ENCODE measurements at places on chromosomes 16 and 17. TPM values are rescaled to one million over a fixed set of nuclear protein-coding genes. Genes with fewer than 3 reads are reported as not detected.

DNA sequence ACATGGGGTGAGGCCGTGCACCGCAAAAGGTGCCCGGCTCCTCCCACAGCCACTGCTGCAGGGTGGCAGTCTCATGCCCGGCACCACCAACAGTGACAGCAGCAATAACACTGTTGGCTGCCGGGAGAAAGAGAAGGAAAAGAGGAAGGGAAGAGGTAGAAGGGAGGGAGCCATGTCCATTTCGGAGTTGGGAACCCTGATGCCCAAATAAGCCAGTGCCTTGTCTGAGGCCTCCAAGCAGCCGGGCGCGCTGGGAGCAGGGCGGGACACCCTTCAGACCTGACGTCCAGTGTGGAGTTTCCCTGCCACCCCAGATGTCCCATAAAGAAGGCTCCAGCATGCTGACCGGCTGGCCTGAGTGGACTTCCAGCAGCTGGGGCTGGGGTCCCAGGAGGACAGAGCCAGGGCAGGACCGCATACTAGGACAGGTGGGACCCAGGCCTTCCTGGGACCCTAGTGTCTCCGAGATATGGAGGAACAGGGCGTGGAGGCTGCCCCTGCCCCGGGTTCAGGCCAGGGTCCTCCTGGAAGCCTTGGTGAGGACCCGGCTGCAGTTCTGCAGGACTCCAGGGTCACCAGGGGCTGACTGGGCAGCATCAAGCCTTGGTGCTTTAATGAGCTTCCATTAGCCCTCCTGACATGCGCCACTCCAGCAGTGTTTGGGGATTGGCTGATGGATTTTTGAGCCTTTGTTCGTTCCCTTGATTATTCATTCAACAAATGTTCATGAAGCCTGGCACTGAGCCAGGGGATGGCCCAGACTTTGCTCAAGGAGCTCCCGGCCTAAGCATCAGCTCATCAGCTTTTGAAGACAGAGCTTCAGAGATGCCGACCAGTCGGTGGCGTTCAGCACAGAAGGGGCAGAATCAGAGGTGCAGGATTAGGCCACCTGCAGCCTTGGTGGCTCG, 223.6 kb upstream of the CIBAR2 start:
- H3K27ac ChIP-seq, result no peak overlapping the region
- H3K4me1 ChIP-seq, result peaks cover 9% of the 10 kb centered on the region
- no peaks in the 10 kb centered on the region for H3K36me3 ChIP-seq
- no peaks in the 10 kb centered on the region for H3K27me3 ChIP-seq
- DNase-seq, result no peak
- no peak overlapping the region for H3K4me3 ChIP-seq

DNA sequence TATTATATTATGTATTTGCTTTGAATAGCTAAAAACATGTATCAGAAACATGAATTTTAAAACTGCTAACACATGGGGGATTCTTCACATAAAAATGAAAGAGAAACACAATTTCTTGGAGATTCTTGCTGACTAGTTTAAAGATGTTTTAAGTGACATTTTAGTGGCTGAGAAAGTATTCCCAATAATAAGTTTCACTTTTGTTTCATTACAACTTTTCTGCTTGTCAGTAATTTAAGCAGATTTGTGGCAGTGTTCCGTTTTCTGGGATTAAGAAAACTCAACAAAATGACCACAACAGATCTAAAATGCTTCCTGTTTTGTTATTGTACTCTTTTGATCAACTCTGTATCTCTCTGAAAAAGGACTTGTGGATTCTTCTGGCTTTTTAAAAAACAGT, 75.9 kb downstream of the NLK start:
- no peak overlapping the region for H3K4me3 ChIP-seq
- no peak overlapping the region for H3K27ac ChIP-seq
- H3K27me3 ChIP-seq, result no peaks in the 10 kb centered on the region
- no peak for DNase-seq
- no peaks in the 10 kb centered on the region for H3K36me3 ChIP-seq
- peaks cover 2% of the 10 kb centered on the region for H3K4me1 ChIP-seq

Gene TBC1D3L
- 13.3 TPM for total RNA-seq

DNA sequence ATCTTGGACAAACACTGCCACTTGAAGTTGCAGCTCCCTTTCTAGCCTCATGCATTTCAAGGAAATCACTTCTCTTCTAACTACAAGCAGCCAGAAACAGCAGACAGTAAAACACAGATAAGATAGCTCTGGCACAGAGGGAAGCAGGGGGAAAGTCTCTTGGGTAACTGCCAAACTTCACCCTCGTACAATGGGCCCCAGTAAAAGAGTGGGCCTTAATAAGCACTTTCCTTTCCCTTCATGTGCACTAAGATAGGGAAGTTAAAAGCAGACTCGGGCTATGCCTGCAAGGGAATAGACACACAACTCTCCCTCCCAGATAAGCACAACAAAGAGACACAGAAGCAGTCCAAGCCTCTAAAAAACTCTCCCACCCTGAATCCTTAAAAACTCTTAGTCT, 4.2 kb upstream of the KRTAP4-5 start:
- H3K4me1 ChIP-seq, result no peaks in the 10 kb centered on the region
- no peak overlapping the region for H3K27ac ChIP-seq
- H3K36me3 ChIP-seq, result no peaks in the 10 kb centered on the region
- no peak overlapping the region for H3K4me3 ChIP-seq
- no peak for DNase-seq

Gene DNAI2
- total RNA-seq, result not detected

GRCh38 chr16:12349936-12350850, 373.7 kb downstream of the SNX29 start:
- no peak overlapping the region for H3K27ac ChIP-seq
- H3K4me3 ChIP-seq, result no peak overlapping the region
- no peak for DNase-seq
- peaks cover 3% of the 10 kb centered on the region for H3K4me1 ChIP-seq
- no peaks in the 10 kb centered on the region for H3K36me3 ChIP-seq
- no peaks in the 10 kb centered on the region for H3K27me3 ChIP-seq

DNA sequence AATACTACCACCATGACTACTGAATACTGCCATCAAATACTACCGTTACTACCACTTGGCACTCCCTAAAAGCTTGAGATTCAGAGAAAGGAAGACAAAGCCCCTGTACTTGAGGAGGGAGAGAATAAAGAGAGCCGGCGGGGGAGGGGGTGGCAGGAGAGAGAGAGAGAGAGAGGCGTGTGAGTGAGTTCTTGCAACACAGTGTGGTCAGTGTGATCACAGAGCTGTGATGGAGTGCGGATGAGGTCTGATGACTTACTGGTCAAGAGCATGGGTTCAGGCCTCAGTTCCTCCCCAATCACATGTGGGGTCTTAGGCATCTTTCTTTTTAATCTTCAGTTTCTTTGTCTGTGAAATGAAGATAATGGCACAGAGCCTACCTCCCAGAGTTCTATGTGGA, 19.2 kb downstream of the PRKCB start:
- no peaks in the 10 kb centered on the region for H3K36me3 ChIP-seq
- no peaks in the 10 kb centered on the region for H3K27me3 ChIP-seq
- no peak overlapping the region for H3K27ac ChIP-seq

Data from ovary (tissue), 10 donors.